NCI-H526 (cell line): ENCODE measurements at places on chromosomes 12 and 14.

DNA sequence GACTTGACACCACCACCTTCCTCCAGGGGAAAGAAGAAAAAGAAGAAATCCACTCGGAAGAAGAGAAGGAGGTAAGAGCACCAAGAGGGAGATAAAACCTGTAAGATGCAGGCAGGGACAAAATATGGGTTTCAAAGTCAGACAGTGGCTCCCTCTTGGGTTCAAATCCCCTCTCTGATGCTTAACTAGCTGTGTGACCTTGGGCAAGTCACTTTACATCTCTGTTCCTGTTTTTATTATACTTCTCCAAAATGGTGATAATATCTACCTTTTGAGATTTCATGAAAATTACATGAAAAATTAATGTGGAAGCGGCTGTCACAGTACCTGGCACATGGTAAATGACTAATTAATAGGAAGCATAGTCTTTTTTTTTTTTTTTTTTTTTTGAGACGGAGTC is 64.4 kb upstream of the HSPB8 start:
- no peak for DNase-seq

DNA sequence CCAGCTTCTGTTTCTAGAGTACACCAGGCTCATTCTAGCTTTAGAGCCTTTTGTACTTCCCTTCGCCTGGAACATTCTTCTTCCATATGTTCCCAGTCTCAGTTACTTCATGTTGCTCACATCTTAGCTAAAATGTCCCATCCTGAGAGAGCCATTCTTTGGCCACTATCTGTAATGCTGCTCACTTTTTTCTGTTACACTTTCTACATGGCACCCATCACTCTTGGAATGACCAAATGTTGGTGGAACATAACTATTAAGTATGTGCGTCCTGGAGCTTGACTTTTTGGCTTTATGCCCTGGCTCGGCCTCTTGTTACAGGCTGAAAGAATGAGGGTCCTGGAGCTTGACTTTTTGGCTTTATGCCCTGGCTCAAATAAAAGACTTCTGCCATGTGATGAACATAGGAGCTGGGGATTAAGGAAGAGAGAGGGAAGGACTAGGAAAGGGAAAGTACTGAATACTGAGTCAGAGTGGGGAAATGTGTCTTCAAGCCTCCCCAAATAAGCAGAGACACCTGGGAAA is 442.9 kb upstream of the ATP2B1 start:
- DNase-seq, result no peak

DNA sequence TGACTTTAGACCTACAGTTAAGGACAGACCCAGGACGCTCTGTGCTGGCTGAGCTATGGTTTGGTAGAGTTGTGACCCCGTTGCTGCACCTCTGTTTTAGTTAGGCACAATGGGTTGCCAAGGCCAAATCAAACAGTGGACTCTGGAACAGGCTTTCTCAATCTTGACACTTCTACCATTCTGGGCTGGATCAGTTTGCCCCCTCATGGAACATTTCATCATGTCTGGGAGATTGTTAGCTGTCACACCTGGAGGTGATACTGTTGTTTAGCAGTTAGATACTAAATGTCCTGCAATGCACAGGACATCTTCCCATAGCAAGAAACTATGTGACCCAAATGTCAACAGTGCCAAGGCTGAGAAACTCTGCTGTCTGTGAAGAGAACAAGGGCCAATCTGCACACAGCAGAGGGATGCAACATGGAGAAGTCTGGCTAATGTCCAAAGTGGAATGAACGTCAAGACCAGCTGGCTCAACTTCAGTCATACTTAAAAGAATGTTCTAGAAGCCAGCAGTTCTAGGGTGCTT is 65.6 kb upstream of the DICER1 start:
- no peak for DNase-seq

GRCh38 chr12:100651694-100652093 is 78.2 kb downstream of the GAS2L3 start:
- DNase-seq, result no peak

DNA sequence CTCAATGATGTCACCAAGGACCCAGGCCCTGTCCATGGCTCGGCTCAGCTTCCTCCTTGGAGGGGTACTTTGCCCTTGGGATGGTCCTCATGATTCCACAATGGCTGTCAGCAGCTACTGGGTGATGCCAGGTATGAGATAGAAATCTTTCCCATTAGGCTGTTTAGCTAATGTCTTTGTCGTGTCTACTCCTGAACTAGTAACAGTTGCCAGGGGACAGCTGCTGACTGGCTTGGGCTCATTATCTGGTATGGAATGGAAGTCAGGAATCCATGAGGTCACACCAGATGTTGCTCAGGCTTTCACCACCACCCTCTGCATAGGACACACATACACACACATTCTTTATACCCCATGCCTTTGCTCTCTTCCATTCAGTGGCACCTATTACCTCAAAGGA is 9.2 kb downstream of the PRPH start:
- no peak for DNase-seq

DNA sequence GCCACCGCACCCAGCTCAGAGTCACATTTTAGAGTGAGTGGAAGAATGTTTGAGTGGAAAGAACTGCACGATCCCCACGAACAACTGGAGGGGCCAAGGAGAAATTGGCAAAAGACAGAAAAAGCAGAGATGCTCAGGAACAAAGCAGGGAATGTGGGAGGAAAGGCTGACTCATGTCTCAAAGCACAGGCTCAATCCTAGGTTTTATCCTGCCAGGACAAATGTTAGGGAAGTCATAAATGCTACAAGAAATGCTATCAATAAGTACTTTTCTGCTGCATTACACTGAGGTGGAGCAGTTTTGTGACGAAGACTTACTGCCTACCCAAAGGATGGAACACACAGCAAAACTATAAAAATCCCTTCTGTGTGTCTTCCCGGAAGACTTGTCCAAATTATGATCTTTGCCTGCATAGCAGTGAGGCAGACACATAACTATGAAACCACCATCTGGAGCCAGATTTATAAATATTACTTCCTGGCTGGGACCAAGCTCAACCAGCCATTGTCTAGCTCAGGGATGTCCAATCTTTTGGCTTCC is 26.7 kb downstream of the NIN start:
- no peak for DNase-seq

GRCh38 chr12:69919495-69919894 is 94.5 kb downstream of the MYRFL start:
- no peak for DNase-seq

DNA sequence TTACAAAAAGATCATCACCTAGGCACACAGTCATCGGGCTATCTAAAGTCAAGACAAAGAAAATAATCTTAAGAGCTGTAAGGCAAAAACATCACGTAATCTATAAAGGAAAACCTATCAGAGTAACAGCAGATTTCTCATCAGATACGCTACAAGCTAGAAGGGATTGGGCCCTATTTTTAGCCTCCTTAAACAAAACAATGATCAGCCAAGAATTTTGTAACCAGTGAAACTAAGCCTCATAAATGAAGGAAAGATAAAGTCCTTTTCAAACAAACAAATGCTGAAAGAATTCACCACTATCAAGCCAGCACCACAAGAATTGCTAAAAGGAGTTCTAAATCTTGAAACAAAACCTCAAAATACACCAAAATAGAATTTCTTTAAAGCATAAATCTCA is 191.6 kb upstream of the BMP4 start:
- DNase-seq, result no peak

DNA sequence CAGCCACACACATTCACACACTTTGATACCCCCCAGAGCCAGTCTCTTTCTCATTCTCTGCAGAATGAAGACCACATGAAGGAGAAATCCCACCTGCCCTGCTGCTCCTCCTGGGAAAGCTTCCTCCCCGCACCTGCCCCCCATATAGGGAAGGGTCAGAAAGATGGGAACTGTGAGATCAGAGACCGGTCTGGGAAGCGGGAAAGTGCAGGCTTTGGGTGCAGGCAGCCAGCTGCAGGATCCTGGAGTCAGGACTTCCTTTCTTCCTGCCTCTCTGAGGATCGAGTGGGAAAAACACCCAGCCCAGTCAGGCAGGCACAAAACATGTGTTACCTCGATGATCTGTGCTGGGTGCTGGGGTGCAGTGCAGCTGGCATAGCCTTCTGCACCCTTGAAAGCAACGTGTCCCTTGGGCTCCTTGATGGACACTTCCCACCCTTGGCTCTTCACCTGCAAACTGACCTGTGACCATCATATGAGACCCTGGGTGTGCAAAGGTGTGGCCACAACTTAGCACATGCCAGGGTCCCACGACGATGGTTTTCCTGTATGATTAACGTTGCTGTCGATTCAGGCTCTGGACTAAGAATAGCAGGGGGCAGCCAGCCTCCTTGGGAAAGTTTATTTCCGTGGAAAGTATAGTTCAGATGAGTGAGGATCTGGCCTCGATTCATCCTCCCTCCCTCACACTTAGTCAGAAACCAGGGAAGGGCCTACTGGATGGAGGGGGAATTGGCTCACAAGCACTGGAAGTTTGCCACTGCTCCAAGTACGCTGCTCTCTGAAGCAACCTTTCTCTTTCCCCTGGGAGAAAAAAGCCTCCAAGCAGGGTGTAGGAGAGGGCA is 105.4 kb upstream of the MED13L start:
- no peak for DNase-seq

GRCh38 chr12:8672381-8672780 is 9.8 kb upstream of the MFAP5 start:
- DNase-seq, result no peak

DNA sequence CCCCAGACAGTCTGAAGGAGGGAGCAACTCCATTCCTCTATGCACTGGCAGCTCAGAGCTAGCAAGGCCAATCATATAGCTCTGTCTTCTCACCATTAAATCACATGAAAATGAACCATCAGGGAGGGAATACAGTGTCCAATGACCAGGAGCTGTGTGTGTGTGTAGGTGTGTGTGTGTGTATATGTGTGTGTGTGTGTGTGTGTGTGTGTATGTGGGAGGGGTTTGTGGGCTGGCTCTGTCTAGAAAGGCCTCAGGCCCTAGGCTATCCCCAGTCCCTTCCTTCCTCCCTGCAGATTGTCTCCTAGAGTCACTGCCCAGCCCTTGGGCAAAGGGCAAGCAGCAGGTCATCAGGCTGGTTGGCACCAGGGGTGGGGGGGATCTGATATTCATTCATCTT is 5.7 kb upstream of the SUSD6 start:
- DNase-seq, result no peak

DNA sequence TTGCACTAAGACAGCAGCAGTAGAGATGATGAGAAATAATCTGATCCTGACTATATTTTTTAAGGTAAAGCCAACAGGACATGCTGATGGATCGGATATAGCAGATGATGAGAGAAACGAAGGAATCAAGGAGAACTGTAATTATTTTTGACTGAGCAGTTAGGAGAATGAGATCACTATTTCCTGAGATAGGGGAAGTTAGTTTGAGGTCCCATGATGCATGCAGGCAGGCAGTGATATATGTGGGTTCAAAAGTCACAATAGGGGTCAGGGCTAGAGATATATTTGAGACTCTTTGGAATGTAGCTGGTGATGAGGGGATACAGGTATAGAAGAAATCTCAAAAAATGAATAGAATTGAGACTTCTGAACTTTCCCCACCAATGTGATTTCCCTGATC is 107.6 kb downstream of the GTF2A1 start:
- DNase-seq, result no peak

DNA sequence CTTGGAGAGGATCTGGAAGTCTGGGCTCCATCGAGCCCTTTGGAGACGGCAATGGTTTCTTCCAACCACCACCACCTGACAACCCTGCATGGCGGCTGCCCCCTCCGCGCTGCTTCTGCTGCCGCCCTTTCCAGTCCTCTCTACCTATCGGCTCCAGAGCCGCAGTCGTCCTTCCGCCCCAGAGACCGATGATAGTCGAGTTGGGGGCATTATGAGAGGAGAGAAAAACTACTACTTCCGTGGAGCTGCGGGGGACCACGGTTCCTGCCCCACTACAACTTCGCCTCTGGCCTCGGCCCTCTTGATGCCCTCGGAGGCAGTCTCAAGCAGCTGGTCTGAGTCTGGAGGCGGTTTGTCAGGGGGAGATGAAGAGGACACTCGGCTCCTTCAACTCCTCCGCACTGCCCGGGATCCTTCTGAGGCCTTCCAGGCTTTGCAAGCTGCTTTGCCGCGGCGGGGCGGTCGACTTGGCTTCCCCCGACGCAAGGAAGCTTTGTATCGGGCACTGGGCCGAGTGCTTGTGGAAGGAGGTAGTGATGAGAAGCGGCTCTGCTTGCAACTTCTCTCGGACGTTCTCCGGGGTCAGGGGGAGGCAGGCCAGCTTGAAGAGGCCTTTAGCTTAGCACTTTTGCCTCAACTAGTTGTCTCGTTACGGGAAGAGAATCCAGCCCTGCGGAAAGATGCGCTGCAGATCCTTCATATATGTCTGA is 499 bp downstream of the TOGARAM1 start:
- DNase-seq, result peak; percentile 85

- DNase-seq, result no peak
Observed at GRCh38 chr12:82069931-82070514, 288.2 kb downstream of the CCDC59 start.

- DNase-seq, result no peak
Observed at GRCh38 chr12:16349131-16349460, 1.7 kb downstream of the MGST1 start.

- DNase-seq, result no peak
Observed at GRCh38 chr14:33062881-33063280, 124.2 kb downstream of the NPAS3 start.

DNA sequence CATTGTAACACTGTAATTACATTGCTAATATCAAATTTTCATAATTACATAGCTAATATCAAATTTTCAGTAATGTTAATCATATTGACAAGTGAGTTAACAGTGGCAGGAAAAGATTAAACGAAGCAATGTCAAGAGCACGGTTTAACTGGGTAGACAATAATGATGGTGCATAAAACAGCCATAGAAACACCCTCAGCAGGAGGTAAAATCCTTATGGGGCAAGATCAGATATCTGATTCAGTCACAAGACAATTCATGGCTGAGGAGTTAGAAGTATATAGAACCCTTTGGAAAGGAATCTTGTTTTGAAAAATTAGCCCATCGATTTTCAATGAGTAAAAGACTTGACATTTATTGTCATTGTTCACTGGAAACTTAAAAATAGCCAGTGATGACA is 190.6 kb downstream of the SLC2A13 start:
- no peak for DNase-seq

DNA sequence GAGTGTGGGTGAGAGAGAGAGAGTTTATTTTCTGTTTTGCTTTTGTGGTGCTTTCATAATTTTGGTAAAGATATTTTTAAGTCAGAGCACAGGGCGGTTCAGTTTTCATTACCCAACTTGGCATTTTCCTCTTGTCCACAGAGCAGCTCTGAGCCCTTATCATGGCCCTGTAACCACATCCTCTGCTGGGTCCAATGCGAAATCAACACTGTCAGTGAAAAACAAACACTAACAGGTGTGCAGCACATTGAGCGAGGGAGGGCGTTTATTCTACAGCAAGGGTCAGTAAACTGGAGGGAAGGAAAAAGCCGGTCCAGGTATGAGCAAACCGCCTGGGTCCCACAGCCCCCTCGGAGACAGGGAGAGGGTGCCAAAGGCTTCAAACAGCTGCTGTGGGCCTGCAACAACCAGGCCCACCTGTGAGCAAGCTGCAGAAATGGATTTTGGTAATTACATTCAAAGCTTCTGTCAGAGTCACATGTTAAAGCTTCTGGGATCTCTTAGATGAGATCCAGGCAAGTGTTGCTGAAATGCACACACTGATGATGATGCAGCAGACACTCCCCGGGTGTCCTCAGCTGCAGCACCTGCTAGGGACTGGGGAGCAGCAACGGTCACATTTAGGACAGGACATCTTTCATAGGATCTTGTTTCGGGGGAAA is 132.7 kb upstream of the DYRK2 start:
- peak; percentile 40 for DNase-seq
